ENCODE measurements at places on chromosomes 3 and 15.

- no peak for DNase-seq
Observed at GRCh38 chr3:15934389-15935195, 136.8 kb upstream of the ANKRD28 start.

- DNase-seq, result peak; percentile 68
Observed at GRCh38 chr3:59341459-59341858, 291.6 kb upstream of the CFAP20DC start.

GRCh38 chr15:38992506-38992905 lies 427.9 kb upstream of the RASGRP1 start:
- DNase-seq, result no peak

DNA sequence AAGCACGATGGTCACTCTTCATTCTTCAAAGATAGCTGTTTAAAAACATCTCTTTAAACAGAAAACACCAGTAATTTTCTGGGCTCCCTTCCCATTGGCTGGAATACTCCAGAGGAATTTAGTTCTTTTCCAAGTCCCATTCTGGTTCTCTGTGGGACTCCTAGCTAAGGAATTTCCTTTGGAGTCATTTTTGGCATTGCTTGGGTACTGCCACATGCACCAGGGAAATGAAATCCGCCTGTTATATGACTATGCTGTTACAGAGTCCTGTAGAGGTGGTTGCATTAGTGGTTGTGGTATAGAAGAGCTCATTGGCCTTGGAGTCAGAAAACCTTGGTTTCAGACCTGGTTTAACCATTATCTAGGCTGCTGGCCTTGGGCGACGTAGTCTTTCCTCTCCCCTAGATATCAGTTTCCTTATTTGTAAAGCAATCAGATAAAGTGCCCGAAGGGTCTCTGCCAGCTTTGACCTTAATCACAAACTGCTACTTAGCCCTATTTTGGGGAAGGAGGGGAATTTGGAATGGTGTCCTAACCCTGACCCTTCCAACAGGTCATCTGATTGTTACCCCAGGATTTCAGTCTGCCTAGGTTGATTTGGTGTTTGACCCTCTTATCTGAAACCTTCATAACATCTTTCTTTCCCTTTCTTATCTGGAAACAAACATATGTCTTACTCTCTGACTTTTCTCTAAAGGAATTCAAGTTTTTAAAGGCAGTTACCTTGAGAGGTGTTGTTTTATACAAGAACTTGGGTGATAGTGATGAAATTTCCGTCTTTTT lies 13.4 kb downstream of the RTP1 start:
- no peak for DNase-seq

- DNase-seq, result peak; percentile 9
Observed at GRCh38 chr3:4067893-4068292, 235.3 kb upstream of the SETMAR start.

DNA sequence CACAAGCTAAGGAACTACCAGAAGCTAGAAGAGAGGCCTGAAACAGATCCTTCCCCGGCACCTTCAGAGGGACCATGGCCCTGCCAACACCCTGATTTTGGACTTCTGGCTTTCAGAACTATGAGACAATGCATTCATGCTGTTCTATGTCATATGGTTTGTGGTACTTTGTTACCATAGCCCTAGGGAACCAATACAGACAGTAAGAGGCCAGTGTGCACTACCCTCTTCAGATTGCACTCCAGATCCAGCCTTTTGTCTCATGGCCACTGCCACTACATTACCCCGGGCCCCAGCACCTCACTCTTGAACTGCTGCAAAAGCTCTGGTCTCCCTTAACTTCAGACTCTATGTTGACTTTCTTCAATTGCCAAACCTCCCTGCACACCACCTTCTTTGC lies 24.0 kb downstream of the AAGAB start:
- DNase-seq, result no peak

- DNase-seq, result peak; percentile 27
Observed at GRCh38 chr15:50148362-50148963, 29.4 kb upstream of the ATP8B4 start.

DNA sequence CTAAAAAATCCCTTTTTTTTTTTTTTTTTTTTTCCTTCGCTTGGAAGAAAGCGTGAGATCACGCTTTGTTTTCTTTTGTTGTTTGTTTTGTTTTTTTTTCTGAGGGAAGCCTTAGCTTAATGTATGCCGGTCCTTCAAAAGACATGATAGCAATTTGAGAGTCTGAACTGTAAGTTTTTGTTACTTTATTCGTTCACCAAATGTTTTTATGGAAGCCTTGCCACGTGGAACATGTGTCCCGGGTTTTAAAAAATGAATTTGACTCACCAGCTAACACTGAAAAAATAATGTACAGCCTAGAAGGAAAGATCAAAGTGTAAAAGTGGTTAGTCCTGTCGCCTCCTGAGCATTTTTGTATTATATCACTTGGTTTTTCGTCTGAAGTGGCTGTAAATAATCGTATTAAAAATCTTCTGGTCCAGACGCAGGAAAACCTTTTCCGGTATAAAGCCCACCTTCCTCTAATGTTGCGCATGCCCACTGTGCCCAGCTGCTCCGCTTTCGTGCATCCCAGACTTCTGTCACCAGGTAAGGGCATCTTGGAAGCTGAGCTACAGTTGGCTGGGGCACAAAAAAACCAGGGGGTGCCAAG lies 795 bp upstream of the MYNN start:
- DNase-seq, result peak; percentile 93

- DNase-seq, result no peak
Observed at GRCh38 chr15:78714890-78715289, 73.9 kb upstream of the CHRNB4 start.

DNA sequence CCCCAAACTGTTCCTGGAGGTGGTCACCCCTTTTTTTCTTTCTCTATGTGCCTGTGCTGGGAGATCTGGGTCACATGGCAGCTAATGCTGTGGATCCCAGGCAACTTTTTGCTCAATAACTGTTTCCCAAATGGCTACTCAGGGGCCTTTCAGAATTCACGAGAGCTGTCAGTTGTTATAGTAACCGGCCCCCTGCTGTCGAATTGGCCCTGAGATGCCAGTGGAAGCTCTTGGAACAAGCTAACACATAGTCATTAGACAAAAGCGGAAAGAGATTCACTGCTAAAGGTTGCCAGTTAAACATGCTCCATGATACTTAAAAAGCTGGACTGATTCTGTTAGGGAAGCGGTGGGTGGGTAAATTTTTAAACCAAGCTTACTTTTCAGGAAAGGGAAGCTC lies 144.1 kb downstream of the FEZF2 start:
- no peak for DNase-seq

GRCh38 chr3:100429187-100429716 lies 27.9 kb downstream of the LNP1 start:
- no peak for DNase-seq

- peak; percentile 33 for DNase-seq
Observed at GRCh38 chr3:42780892-42781700, 8.0 kb upstream of the CCDC13 start.

GRCh38 chr3:197749315-197749600 lies 425 bp upstream of the FYTTD1 start:
- peak; percentile 92 for DNase-seq

DNA sequence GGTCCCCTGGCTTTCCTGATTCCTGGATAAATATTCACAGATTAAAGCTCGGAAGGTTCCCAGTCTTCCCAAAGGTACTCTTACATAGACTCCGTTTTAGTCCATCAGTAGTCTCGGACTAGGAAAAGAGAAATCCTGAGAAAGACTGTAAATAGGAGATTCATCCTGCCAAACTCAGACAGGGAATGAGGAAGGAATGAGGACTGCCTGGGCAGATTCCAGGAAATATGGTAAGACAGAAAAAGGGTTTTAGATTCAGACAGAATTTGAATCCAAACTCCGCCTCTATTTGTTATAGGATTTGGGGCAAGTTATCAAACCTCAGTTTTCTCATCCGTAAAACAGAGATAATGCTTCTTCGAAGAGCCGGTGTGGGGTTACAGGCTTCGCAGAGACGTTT lies 77.8 kb upstream of the VGLL4 start:
- DNase-seq, result no peak

DNA sequence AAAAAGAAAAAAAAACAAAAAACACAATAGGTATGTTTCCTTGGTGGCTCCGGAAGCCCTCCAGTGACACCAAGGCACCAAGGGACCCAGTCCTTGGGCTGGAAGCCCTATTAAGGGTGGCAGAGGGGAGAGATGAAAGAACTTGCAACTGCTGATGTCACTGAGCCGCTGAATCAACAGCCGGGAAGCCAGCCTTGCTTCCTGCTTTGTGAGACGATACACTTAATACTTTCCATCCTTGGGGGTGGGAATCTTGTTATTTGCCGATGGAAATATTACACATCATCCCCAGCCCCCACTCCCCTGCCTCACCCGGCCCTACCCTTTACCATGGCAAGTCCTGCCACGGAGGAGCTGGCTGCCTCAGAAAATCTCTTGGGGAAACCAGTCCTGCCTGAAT lies 5.6 kb upstream of the ISLR2 start:
- no peak for DNase-seq

DNA sequence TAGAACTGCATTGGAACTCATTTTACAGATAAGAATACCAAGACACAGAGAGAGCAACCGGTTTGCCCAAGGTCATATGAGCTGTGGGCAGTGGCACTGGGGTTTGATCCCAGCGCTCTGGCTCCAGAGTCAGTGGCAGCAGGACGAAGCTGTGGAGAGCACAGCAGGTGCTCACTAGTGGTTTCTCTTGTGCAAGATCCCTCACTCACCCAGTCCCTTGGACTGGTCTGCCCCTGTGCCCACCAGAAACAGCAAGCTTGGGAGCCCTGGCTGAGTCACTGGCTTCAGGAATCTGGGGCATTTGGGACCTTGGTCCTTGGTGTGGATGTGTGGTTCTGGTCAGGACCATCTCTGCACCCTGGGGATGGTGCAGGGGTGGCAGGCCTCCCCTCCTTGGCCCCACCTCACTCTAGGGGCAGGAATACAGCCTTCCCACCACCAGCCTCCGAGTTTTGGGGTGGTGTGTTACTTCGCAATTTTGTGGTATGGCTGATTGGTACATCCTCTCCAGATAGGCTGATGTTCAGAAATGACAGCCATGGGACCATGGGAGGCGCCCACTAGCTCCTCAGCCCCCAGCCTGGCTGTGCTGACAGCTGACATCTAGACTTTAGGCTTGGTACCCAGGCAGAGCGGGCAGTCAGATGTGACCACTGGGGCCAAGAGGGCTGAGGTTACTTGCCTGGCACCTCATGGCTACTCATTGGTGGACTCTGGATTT lies 104.6 kb downstream of the LSM3 start:
- no peak for DNase-seq

DNA sequence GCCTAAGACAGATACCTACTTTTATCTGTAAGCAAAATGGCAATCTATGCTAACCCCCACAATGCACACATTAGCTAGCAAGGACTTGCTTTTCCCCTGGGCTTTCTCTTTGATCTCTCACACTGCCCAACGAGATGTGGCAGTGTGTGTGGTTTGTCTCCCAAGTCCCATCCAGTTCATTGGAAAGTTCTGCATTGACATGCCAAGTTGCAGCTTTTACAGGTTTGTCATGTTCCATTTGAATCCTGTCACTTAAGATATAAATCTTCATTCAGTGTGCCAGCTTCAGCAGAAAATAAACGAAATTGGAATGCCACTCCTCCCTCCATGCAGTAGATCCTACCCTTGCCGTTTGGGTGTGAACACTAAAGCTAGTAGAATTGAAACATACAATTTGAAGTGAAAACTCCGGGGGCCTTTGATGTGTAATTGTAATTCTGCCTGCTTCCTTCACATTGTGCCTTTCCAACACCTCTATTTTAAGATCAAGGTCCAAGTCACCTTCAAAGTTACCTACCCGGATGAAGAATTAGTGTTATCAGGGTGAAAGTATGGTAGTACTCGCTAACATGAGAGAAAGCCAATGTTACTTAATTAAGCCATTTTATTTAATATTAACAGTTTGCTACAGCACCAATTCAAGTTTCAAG lies 130.9 kb upstream of the BHLHE40 start:
- DNase-seq, result no peak

- no peak for DNase-seq
Observed at GRCh38 chr15:70453238-70453637, 310.1 kb downstream of the UACA start.

DNA sequence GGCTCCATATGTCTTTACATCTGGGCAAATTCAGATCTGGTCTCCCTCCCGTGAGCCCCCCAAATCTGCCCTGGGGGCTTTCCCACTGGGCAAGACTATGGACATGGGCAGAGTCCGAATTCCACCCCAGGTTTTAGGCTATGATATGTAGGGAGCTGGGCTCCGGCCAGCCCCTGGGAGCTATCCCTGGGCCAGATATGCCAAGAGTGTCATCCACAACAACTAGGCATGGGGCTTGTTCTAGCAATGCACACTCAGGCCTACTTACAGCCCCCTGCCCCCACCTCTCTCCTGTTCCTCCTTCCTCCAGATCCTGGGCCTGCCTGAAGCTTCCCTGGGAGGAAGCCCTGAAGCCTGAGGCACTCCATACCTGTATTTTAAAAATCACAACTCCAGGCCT lies 622 bp downstream of the XIRP1 start:
- no peak for DNase-seq

- no peak for DNase-seq
Observed at GRCh38 chr3:31610700-31611275, 78.1 kb downstream of the STT3B start.

GRCh38 chr3:51946796-51947195 lies 4.6 kb downstream of the PARP3 start:
- no peak for DNase-seq

DNA sequence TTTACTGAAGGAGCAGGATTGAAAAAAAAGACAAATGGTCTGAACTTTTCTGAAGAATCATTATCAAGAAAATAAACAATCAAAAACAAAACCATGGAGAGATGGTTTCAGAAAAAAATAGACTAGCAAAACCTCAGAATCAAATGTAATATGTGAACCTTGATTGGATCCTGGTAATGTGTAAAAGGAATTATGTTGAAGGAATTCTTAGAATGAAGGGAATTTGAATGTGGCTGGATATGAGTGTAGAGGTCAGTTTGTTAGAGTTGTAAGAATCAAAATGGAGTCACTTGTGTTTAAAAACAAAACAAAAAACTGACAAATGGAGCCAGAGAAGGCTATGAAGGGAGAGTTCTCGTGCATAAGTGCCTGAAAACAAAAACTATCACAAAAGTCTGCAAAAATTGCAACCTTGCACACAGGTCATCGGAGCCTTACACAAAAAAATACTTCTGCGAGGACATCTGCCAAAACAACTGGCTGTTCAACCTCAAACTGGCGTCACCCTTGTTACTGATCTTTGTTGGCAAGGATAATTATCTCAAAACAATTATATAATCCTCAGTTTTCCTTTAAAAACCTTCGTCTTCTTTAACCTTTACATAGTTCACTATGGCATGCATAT lies 19.1 kb upstream of the ATP13A3 start:
- DNase-seq, result peak; percentile 21

DNA sequence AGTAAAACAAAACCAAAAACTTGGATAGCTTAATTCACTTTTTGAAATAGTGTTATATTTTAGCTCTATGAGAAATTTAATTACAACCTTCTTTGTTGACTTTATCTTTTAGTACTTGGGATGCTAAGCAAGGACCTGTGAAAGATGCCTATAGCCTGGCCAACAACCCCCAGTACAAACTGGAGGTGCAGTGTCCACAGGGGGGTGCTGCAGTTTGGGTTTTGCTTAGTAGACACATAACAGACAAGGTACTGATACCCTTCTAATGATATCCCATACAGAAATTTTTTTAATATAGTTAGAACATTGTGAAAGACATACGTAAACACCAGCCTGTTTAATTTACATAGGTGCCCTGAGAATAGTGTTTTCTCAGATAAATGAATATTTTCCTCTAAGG lies 35.3 kb downstream of the CAPN7 start:
- no peak for DNase-seq

GRCh38 chr15:35118960-35119359 lies 33.9 kb upstream of the NANOGP8 start:
- no peak for DNase-seq

GRCh38 chr3:73060302-73060723 lies 1.1 kb upstream of the EBLN2 start:
- no peak for DNase-seq
